Activated effector memory CD4-positive, alpha-beta T cell treated with anti-CD3 and anti-CD28 coated beads, Interleukin-2, amount 50 U/mL, for 16 hours (primary cell): ENCODE measurements at places on chromosomes 6 and 20.

- DNase-seq: no peak
These were observed 105.1 kb upstream of the HCRTR2 start for GRCh38 chr6:55069132-55069781.

GRCh38 chr6:84866715-84867114, 102.3 kb upstream of the TBX18 start:
- no peak for DNase-seq

GRCh38 chr20:57948180-57948955, 238.6 kb upstream of the PMEPA1 start:
- no peak for DNase-seq

DNA sequence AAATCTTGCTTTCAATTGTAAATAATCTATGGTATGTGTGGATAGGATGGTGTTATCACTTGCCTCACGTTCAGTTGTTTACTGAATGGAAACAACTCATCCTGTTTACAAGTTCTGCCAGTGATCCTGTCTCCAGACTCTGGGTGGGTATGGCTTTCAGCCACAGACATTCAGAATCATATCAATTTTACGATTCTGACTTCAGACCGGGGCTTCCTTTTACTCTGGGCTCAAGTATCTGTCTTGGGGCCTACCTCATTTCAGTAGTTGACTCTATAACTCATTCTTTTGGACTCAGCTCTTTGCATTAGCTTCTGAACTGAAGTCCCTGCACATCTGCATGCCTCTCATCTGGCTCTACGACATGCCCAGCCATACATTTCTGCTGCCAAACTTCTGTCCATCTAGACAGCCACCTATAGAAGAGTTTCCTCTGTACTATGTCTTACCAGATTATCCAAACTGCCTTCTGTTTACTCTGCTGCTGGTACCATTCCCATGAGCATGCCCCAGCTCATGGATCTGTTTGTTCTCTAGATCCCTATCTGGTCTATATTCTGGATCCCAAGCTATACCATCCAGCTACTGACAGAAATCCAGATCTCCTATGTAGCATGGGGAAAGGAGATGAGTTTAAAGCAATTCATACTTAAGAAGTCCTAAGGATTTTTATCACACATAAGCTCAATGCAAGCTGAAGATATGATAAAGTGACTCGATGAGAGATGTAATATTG, 34.3 kb downstream of the FYN start:
- DNase-seq: no peak

GRCh38 chr6:39422238-39422637, 99.7 kb upstream of the KCNK16 start:
- no peak for DNase-seq

GRCh38 chr6:55636406-55637102, 57.6 kb upstream of the HMGCLL1 start:
- DNase-seq: no peak

GRCh38 chr20:51747182-51747911, 20.8 kb downstream of the ATP9A start:
- no peak for DNase-seq

DNA sequence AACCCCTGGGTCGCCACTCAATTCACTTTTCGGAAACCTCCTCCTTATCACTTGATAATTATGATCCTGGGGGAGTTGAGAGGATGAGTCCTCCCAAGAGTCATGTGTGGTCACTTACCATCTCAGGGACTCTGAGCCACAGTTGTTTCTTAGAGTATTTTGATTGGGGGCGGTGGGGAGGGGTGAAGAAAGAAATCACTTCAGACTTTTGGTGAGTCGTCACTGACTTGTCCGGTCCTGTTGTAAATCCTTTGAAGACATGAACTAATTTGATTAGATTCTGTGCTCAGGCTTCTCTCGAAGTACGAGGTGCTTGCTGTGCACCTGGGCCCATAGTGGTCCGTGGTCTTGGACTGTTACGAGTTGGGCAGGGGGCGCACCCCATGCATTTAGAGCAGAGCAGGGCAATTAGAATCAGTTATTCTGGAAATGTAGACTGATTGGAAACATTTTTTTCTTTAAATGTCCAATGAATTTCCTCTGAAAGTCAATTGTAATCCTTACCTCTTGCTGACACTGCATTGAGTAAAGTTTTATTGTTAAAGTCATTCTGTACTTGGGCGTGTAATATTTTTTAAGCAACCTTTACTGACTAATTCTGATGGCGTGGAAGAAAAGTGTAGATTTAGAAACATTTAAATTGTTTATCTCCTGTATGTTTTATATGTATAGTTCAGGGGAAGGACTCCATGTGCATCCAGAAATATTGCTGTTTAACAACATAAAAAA, 173.4 kb downstream of the SLC16A10 start:
- DNase-seq: no peak

GRCh38 chr6:135324531-135324930, 143.4 kb downstream of the MYB start:
- no peak for DNase-seq

- DNase-seq: no peak
These were observed 33.3 kb upstream of the TXLNB start for GRCh38 chr6:139325125-139325524.

GRCh38 chr20:2559279-2559626, 22.9 kb downstream of the TMC2 start:
- no peak for DNase-seq

DNA sequence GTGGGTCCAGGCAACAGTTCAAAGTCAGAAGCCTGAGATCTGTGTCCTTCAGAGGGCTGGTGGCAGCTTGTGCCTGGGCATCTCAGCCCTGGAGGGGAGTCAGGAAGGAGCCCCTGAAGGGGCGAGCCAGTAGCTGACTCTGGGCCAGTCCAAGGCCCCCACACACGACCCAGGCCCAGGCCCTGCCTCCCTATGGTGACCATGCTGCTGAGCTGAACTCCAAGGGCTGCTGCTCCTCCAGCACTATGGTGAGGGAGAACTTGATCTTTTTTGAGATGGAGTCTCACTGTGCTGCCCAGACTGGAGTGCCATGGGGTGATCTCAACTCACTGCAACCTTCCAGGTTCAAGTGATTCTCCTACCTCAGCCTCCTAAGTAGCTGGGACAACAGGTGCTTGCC, 15.2 kb upstream of the CST3 start:
- no peak for DNase-seq

- DNase-seq: no peak
These were observed 411.8 kb upstream of the SULF2 start for GRCh38 chr20:48197066-48197465.

DNA sequence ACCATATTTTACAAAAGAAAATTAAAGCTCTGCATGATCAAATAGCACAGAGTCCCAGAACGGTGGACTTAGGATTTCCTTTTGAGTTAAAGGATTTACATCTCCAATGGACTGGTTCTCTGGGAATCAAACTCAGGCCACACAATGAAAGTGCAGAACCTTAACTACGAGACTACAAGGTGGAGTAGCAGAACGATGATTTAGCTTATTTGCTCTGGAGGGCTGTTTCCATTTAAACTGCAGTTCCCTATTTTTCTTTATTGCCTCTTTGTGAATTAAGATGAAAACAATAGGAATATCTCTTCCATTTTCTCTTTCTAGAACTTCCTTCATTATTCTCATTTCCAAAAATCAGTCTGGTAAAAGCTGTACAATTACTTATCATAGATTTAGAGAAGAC, 65.7 kb downstream of the TFAP2B start:
- DNase-seq: no peak

DNA sequence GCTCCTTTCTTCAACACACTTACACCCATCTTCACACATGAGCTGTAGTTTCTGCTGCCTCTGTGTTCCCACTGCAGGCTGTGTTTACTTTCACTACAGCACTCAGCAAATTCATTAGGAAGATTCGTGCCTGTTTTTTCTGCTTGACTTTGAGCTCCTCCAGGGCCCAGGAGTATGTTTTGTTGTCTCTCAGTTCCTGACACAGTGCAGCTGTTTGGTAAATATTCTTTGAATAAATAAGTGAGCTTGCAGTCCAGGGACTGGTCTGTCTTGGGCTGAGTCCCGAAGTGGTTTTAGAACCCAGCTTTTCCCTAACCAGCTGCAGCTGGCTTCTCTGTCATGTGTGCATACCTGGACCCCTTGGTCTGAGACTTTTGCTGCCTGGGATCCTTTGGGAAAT, 46.6 kb upstream of the CCN6 start:
- DNase-seq: no peak

- no peak for DNase-seq
These were observed 36.0 kb downstream of the ARFGEF2 start for GRCh38 chr20:48957533-48957932.

DNA sequence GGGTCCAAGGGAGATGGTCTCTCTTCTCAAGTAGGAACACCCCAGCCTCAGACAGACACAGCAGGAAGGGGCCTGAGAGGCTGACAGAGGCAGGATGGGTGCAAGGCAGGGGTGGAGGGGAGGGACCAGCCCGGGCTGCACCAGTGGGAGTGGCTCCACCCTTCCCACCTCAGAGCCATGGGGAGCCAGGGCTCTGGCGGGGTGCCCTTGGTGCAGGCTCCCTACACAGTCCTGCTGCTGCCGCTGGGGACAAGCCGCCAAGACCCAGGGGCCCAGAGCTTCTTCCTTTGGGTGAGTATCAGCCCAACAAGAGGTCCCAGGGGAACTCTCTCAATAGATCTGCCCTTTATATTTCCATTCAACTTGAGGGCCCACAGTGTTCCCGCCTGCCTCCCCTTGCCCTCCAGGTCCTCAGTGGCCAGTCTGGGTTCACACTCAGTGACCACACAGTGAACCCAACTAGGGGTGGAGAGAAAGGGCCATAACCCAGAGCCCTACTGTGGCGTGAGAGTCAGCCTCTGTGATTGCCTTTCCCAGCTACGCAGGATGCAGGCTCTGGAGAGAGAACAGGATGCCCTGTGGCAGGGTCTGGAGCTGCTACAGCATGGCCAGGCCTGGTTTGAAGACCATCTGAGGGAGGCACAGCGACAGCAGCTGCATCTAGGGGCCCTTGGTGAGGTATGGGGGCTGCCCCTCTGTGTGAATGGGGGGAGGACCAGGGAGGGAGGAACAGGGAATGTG, 592 bp downstream of the SAPCD1 start:
- DNase-seq: no peak

GRCh38 chr20:3156811-3157619, 2.6 kb downstream of the FASTKD5 start:
- DNase-seq: peak; percentile 60

GRCh38 chr6:112228480-112229332, 25.7 kb downstream of the LAMA4 start:
- no peak for DNase-seq

GRCh38 chr6:62516291-62517141, 230.5 kb upstream of the KHDRBS2 start:
- DNase-seq: no peak

- no peak for DNase-seq
These were observed 118.7 kb downstream of the TOX2 start for GRCh38 chr20:44033344-44033743.

GRCh38 chr20:1313236-1313964, 15.5 kb downstream of the SDCBP2 start:
- peak; percentile 89 for DNase-seq

- DNase-seq: no peak
These were observed 198.5 kb downstream of the TBXT start for GRCh38 chr6:165969184-165969583.

DNA sequence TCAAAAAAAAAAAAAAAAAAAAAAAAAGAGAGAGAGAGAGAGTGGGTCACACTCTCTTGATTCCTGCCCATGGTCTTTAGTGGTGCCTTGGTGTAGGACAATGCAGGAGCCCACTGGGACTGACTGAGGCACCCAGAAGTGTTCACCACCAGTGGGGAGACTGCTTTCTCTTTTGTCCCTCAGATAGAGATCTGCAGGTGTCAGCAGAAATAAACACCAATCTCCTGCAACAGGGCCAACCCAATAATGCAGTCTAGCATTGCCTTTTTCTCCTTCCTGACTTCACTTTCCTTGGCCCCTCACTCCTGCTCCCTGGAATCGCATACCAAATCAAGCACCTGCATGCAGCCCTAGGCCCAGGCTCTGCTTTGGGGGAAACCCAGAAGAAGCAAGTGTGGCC, 39.0 kb upstream of the CCDC28A start:
- DNase-seq: no peak

DNA sequence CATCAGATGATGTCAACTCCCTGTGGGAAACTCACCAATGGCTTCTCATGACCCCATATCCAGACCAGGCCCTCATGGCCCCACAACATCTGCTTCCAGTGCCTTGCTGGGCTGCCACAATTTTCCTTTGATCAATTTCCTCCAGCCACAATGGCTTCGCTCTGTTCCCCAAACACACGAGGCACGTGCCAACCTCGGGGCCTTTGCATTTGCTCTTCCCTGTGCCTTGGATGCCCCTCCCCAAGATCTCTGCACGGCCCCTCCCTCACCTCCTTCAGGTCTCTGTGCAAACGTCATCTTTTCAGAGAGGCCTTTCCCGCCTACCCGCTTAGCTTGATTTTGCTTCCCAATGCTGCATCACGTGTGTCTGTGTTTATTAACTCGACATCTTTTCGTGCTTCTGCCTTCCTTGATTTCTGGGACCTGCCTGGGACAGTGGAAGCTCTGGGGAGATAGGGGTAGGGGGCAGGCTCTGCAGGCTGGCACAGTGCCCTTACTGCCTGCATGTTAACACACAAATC, 13.1 kb downstream of the PEDS1 start:
- DNase-seq: no peak

- DNase-seq: no peak
These were observed 37.6 kb downstream of the NR2E1 start for GRCh38 chr6:108203189-108204112.

DNA sequence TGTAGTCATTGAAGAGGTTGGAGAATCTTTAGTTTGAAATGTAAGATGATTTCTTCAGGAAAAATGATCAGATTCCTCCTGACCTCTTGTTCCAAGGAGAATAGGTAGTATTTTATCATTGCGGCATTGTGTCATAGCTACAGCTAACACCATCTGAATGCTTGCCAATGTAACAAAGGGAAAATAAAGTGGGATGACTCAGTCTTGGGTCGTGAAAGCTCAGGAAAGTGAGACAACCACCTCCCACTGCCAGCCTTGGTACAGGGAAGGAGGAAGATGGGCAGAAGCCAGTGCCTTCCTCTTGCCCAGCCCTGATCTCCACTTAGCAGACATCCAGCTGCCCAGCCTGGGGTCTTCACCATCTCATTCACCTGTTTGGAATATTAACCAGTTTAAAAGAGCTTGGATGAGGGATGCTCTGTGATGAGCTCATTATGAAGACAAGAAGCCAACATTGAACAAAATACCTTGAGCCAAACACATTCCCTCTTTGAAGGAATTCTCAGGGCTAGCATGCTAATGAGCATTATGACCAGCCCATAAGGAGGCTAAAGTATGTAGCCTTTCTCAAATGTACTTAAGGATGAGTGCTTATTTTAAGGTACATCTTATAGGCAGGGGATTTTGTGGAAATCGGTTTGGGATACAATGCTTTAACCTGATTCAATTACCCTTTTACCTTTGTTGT, 40.0 kb upstream of the APCDD1L start:
- DNase-seq: no peak
